ENCODE measurements at places on chromosomes 7 and 10. TPM values are rescaled to one million over a fixed set of nuclear protein-coding genes. Genes with fewer than 3 reads are reported as not detected.
A peak's percentile ranks its signal among the peaks of the same experiment; 100 is the strongest.

- DNase-seq: no peak
Measured at GRCh38 chr7:2154121-2154520, 78.6 kb downstream of the MAD1L1 start.

DNA sequence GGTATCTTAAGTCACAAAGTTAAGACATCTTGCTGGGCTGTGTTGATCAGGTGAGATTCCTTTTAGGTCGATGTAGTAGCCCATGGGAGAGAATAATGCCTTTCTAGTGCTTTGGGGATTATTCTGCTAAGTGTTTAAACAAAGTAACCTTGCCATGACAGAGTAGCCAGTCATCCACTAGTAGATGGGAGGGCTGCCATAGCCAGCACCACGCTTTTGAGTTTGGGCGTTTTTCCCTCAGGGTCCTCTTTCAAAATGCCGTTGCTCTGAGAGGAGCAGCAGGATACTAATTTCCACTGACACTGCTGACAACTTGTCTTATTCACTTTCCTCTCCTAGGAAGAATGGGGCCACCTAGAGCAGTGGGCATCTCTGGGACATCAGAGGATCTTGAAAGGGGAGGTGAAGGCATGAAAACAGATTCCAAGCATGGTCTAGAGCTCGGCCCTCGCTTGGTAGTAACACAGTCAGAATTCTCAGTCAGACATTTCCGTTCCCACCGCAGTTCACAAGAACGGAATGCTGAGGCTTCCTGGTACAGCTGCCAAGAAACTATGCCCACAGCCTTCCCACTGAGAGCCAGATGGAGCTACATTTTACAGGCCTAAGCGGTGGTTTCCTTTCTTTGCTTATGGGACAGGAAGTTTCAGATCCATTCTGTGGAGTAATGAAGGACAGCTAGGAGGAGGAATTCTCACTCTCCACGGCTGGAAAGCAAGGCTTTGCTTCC lies 15.3 kb upstream of the RSU1 start:
- DNase-seq: peak; percentile 5

DNA sequence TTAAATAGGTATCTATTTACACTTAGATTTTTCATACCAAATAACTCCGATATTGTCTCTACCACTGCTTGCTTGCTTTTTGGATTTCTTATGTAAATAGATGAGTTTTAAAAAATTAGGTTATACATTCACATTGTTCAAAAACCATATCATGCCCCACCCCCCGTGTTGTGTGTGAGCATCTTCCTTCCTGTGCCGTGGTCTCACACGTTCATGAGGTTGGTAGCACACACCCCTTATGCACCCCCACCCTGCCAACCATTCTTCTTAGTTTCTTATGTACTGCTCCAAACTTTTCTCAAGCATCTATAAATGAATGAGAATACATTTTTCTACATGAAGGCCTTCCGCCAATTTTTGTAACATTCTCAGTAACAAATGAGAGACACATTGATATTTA lies 115.6 kb downstream of the FANK1 start:
- no peak for DNase-seq

GRCh38 chr7:133556553-133556952 lies 303.7 kb downstream of the EXOC4 start:
- no peak for DNase-seq

The FOXI2 gene
- not detected for total RNA-seq

The ABCC2 gene
- total RNA-seq: 0.16 TPM
